ENCODE measurements at places on chromosomes 4 and X.
A peak's percentile ranks its signal among the peaks of the same experiment; 100 is the strongest.

- DNase-seq = no peak
Measured at GRCh38 chr4:108036213-108036612, 46.5 kb downstream of the HADH start.

GRCh38 chr4:54417476-54417875 lies 188.4 kb downstream of the PDGFRA start:
- no peak for DNase-seq

GRCh38 chr4:1133033-1133432 lies 19.7 kb upstream of the RNF212 start:
- DNase-seq = no peak

DNA sequence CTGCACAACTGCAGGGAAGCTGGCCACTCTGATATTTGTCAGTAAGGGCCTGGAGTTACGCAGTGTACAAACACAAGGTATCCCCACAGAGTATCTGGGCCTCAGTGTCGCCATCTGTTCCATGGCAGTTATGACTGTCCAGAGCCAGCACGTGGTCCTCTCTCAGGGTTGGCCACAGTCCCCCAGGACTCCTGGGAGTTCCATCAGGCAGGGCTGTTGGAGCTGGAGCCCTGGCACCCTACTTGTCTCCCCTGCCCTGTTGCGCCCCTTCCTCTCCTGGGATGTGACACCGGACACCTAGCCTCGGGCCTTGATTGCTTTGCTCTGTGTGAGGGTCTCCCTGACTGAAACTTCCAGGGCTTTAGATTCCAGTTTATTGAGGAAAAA lies 8.4 kb downstream of the HTRA3 start:
- no peak for DNase-seq

DNA sequence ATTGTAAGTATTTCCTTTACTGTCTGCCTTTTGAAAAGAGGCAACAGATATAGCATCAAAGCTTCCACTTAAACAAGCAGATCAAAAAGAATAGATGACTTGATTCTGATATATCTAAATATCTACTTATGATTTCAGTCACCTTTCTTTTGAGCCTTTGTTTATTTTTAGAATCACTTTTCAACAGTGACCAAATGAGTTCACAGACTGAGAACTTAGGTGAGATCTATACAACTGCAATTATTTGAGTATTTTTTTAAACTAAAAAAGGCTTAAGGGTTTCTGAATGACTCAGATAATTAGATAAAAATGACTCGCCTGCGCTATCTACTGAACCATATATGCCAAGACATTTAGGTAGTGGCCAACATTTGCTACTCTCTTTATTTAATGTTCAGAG lies 166.7 kb upstream of the KCNIP4 start:
- DNase-seq = no peak

GRCh38 chrX:134764202-134764785 lies 106.0 kb upstream of the PLAC1 start:
- DNase-seq = peak; percentile 42

- no peak for DNase-seq
Measured at GRCh38 chr4:168521721-168522120, 24.9 kb downstream of the PALLD start.
